ENCODE measurements at places on chromosomes 7 and 10. TPM values are rescaled to one million over a fixed set of nuclear protein-coding genes. Genes with fewer than 3 reads are reported as not detected.
A peak's percentile ranks its signal among the peaks of the same experiment; 100 is the strongest.

DNA sequence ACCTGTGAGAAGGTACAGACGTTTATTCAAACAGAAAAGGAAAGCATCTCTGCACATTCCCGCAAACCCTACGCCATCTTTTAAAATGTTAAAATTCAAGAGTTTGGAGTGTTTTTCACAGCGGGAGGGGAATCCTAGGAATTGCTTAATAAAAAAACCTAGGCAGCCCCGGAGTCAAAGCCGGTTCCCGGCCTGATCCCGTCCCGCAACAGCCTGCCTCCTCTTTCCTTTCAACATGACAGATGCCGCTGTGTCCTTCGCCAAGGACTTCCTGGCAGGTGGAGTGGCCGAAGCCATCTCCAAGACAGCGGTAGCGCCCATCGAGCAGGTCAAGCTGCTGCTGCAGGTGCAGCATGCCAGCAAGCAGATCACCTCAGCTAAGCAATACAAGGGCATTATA lies 123.0 kb upstream of the VSTM2A start:
- no peak for DNase-seq

The EEPD1 gene
- 7.9 TPM for polyA plus RNA-seq

The PIP gene
- polyA plus RNA-seq, result not detected

DNA sequence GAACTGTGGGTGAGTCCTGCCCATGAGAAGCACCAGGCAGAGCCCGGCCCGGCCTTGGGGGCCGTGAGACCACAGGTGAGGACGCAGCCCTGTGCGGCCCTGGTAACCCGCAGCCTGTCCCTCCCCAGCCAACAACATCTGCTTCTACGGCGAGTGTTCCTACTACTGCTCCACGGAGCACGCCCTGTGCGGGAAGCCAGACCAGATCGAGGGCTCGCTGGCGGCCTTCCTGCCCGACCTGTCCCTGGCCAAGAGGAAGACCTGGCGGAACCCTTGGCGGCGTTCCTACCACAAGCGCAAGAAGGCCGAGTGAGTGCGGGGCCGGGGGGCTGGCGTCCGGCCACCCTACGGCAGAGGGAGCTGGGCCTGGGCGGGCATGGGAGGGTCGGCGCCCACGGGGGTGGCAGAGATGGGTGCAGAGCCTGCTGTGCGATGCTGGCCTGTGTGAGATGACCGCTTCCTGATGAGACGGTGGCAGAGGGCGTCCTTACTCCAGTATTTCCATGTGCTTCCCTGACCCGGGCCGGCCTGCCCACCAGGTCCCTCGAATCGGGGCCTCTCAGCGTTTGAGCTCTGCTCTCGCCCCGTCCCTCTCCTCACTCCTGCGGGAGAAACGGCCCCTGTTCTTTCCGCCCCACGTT lies 34.1 kb upstream of the FOXL3 start:
- no peak for DNase-seq

The GATA3 gene
- polyA plus RNA-seq, result 78.2 TPM

GRCh38 chr7:1664711-1665548 lies 5.1 kb upstream of the ELFN1 start:
- DNase-seq, result peak; percentile 73

- DNase-seq, result no peak
These were observed 2.8 kb downstream of the CYP26C1 start for GRCh38 chr10:93063144-93063976.

The KBTBD2 gene
- polyA plus RNA-seq, result 56.8 TPM

GRCh38 chr10:53536322-53536721 lies 763.7 kb upstream of the MBL2 start:
- no peak for DNase-seq

The RPEL1 gene
- polyA plus RNA-seq, result 0.17 TPM

DNA sequence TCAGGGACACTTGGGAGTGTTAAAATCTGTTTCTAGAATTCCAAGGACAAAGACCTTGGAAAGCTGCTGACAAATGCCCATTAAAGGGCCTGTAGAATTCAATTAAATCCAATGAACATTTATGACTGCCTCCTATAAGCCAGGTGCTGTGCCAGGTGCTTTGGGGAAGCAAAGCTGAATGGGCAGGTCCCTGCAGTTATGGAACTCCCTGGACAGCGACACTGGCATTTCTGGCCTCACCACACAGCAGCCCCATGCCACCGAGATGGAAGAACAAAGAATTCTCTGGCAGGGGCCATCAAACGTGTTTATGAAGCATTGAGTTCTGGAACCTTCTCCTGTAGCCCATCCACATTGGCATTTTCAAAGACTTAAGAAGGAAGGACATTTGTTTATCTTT lies 45.6 kb upstream of the LOXL4 start:
- DNase-seq, result no peak
